ENCODE measurements at places on chromosomes 11 and 22. TPM values are rescaled to one million over a fixed set of nuclear protein-coding genes. Genes with fewer than 3 reads are reported as not detected.

DNA sequence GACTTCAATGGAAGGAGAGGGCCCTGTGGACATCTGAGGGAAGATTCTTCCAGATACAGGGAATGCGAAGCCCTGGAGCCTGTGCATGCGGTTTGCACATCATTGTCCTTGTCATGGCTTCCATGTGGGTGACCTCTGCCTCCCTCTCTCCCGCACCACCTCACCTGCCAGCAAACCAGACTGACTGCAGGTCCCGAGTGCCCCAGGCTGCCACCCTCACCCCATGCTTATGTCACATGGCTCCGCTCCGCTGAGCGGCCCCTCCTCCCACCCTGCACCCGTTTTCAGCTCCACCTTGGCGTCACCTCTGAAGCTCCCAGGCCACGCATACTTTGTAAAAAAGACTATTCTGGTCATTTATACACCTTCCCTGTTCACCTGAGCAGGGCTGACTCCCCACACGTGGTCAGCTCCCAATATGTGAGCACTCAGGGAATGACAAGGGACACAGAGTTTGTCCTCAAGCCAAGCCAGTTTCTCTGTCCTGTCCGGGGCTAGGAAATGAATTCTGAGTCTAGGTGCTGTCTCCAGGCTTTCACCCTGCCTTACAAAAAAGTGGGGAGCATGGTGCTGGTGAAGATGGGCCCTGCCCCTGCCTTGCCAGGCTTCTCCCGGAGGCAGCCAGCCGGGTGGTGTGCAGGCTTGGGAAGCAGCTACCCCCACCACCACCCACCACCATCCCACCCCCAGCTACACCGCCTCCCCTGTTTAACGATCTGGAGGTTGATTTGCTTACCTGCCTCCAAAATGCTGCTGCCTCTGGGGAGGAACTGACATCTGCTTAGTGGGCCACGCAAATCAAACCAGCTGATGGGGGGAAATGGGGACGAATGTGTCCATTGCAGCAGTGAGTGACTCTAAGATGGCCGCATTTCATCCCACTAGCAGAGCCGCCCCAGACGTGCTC is 32.7 kb downstream of the FAM83F start:
- H3K27me3 ChIP-seq, result no peaks in the 10 kb centered on the region
- no peak for DNase-seq
- H3K4me1 ChIP-seq, result no peaks in the 10 kb centered on the region
- H3K4me3 ChIP-seq, result no peak overlapping the region

- no peak overlapping the region for H3K4me3 ChIP-seq
- no peaks in the 10 kb centered on the region for H3K27me3 ChIP-seq
- H3K36me3 ChIP-seq, result peaks cover 2% of the 10 kb centered on the region
- H3K27ac ChIP-seq, result no peak overlapping the region
These were observed 8.9 kb downstream of the MN1 start for GRCh38 chr22:27792452-27793161.

SDF2L1 gene
- 55.3 TPM for total RNA-seq

SMTN gene
- total RNA-seq, result 43.7 TPM

- peaks cover 97% of the 10 kb centered on the region for H3K36me3 ChIP-seq
- H3K27me3 ChIP-seq, result no peaks in the 10 kb centered on the region
- no peaks in the 10 kb centered on the region for H3K4me1 ChIP-seq
- H3K27ac ChIP-seq, result no peak overlapping the region
- no peak for DNase-seq
- no peak overlapping the region for H3K4me3 ChIP-seq
These were observed 29.3 kb downstream of the NAT10 start for GRCh38 chr11:34134765-34135164.

APOA4 gene
- total RNA-seq, result not detected

NPAS4 gene
- total RNA-seq, result not detected

MDK gene
- 397 TPM for total RNA-seq

GRCh38 chr11:13128354-13128753 is 119.2 kb downstream of the RASSF10 start:
- peaks cover 33% of the 10 kb centered on the region for H3K27me3 ChIP-seq
- no peaks in the 10 kb centered on the region for H3K4me1 ChIP-seq
- H3K27ac ChIP-seq, result no peak overlapping the region
- H3K4me3 ChIP-seq, result no peak overlapping the region
- DNase-seq, result no peak

DNA sequence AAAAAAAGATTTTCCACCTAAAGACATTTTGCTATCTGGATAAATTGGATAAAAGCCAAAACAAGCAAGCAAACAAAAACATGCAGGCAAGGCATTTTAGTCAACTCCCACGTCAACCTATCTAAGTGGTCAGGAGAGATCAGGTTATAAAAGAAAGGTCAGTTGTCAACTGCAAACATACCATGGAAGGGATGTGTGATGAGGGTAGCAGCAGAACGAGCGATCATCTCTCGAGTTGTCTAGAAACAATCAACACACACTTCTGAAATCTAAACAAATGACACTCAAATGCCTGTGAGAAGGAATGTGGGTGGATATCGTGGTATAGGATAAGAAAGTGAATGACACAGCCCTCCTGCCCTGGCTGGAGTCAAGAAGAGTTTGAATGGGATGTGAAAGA is 10.9 kb downstream of the MTCH2 start:
- no peak for DNase-seq
- no peak overlapping the region for H3K27ac ChIP-seq
- no peak overlapping the region for H3K4me3 ChIP-seq
- peaks cover 78% of the 10 kb centered on the region for H3K36me3 ChIP-seq
- H3K27me3 ChIP-seq, result no peaks in the 10 kb centered on the region
- no peaks in the 10 kb centered on the region for H3K4me1 ChIP-seq

- H3K4me3 ChIP-seq, result no peak overlapping the region
- H3K27ac ChIP-seq, result no peak overlapping the region
- no peak for DNase-seq
- H3K27me3 ChIP-seq, result no peaks in the 10 kb centered on the region
These were observed 8.9 kb downstream of the MRPL17 start for GRCh38 chr11:6674219-6674597.

- no peaks in the 10 kb centered on the region for H3K36me3 ChIP-seq
- H3K27ac ChIP-seq, result no peak overlapping the region
- no peak overlapping the region for H3K4me3 ChIP-seq
- no peaks in the 10 kb centered on the region for H3K4me1 ChIP-seq
- no peaks in the 10 kb centered on the region for H3K27me3 ChIP-seq
These were observed 9.4 kb downstream of the PIWIL3 start for GRCh38 chr22:24765166-24765565.

DNA sequence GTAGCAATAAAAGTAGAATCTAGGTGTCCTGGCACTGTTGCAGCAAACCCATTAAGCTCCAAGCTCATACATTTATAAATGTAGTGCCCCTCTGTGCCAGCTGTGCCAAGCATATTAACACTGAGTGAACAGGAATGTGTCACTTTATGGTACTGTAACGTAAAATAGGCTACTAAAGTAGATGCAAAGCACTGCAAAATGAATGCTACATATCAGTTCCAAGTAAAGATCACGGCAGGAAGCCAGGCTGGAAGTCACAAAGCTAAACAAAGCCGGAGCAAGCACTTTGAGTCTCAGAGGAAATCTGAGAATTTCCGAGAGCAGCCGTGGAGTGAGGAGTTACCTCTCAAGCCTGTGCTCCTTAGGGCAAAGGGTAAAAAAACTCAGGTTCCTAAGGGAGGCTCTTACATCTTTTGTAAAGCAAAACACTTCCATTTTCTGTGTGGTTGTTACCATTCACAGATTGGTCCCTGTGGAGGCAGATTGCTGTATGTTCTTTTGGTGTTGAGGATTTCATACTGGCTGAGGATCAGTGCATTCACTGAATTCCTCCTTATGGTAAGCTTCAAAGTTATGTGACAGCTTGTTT is 85.7 kb downstream of the WNT11 start:
- no peak overlapping the region for H3K27ac ChIP-seq
- no peaks in the 10 kb centered on the region for H3K36me3 ChIP-seq
- no peaks in the 10 kb centered on the region for H3K27me3 ChIP-seq
- no peak overlapping the region for H3K4me3 ChIP-seq
- peaks cover 15% of the 10 kb centered on the region for H3K4me1 ChIP-seq
- peak; percentile 42 for DNase-seq

DNA sequence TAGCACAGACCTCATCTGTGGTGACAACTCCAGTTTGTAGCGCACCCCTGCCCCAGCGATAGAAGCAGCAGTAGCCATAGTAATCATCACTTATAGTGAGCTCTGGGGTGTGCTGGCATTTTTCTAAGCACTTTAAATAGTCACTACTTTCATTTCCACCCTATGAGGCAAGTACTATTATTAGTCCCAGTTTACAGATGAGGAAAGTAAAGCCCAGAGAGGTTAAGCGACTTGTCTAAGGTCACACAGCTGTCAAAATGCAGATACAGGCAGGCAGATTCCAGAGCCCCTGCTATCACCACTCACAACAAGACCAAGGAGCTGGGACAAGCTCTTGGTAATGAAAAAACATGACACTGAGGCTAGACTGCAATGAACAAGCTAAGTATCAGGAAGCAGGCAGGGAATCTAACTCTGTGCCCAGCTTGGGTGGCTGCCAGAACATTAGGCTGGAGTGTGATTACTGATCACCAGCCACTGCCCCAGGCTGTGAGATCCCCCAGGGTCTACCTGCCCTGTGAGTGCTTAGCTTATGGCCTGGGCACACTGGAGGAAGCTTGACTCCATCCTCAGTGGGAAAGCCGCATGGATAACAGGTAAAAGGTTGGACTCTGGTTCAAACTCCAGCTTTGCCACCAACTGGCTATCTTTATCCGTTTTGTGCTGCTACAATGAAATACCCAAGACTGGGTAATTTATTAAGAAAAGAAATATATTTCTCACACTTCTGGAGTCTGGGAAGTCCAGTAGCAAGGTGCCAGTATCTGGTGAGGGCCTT is 561.1 kb downstream of the MN1 start:
- no peaks in the 10 kb centered on the region for H3K36me3 ChIP-seq
- H3K4me1 ChIP-seq, result no peaks in the 10 kb centered on the region
- no peaks in the 10 kb centered on the region for H3K27me3 ChIP-seq

DNA sequence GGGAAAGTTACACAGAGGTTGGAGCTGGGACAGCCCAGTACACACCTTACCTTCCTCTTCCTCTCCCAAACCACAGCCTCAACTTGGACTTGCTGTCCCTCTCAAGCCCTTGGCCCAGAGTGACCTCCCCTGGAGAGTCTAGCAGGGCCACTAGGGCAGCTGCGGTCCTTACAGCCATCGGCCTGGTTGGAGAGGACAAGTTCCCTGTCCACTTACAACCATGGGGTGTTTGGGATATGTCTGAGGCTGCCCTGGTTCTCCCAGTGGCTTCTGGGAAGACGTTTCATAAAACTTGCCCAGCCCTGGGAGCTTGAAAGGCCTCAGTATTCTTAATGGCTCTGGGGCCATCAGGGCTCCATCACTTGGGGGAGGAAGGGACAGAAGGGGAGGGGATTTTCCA is 13.1 kb upstream of the DGKZ start:
- no peaks in the 10 kb centered on the region for H3K36me3 ChIP-seq
- H3K27ac ChIP-seq, result no peak overlapping the region
- no peak overlapping the region for H3K4me3 ChIP-seq
- DNase-seq, result no peak
- peaks cover 14% of the 10 kb centered on the region for H3K27me3 ChIP-seq
- peaks cover 48% of the 10 kb centered on the region for H3K4me1 ChIP-seq

- H3K4me3 ChIP-seq, result no peak overlapping the region
- no peak overlapping the region for H3K27ac ChIP-seq
- H3K4me1 ChIP-seq, result no peaks in the 10 kb centered on the region
- no peaks in the 10 kb centered on the region for H3K27me3 ChIP-seq
- DNase-seq, result no peak
- H3K36me3 ChIP-seq, result no peaks in the 10 kb centered on the region
These were observed 47.5 kb downstream of the RPL27A start for GRCh38 chr11:8729837-8730696.

- no peaks in the 10 kb centered on the region for H3K36me3 ChIP-seq
- H3K27ac ChIP-seq, result no peak overlapping the region
- no peak overlapping the region for H3K4me3 ChIP-seq
- DNase-seq, result no peak
These were observed 8.0 kb upstream of the B3GNT6 start for GRCh38 chr11:77026221-77026620.
